ENCODE measurements at places on chromosomes 2 and 18.
A peak's percentile ranks its signal among the peaks of the same experiment; 100 is the strongest.

- DNase-seq = no peak
These were observed 100.2 kb upstream of the ARL5A start for GRCh38 chr2:151928380-151928779.

- DNase-seq = no peak
These were observed 66.2 kb upstream of the SLC39A10 start for GRCh38 chr2:195590861-195591205.

- DNase-seq = no peak
These were observed 41.2 kb downstream of the RALBP1 start for GRCh38 chr18:9516437-9517064.

- no peak for DNase-seq
These were observed 151.3 kb downstream of the ZNF236 start for GRCh38 chr18:76973520-76974266.

- no peak for DNase-seq
These were observed 167.3 kb downstream of the DOK6 start for GRCh38 chr18:69567813-69568488.

DNA sequence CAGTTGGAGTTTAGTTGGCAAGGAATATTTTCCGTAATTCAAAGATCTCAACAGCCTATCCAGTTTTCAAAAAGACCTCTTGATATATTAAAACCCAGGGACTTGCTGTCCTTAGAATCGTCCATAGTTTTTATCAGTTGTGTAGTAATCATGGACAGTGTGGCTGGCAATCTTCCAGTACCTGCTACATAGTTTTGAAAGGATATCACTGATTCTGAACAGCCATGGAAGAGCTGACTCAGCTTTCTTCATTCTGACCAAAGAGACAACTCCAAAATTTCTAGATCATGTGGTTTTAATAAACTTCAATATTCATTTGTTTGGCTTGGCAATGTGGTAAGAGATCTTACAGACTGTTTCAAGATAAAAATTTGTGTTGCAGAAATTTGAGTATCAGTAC is 616.7 kb downstream of the TDRD15 start:
- peak; percentile 17 for DNase-seq

DNA sequence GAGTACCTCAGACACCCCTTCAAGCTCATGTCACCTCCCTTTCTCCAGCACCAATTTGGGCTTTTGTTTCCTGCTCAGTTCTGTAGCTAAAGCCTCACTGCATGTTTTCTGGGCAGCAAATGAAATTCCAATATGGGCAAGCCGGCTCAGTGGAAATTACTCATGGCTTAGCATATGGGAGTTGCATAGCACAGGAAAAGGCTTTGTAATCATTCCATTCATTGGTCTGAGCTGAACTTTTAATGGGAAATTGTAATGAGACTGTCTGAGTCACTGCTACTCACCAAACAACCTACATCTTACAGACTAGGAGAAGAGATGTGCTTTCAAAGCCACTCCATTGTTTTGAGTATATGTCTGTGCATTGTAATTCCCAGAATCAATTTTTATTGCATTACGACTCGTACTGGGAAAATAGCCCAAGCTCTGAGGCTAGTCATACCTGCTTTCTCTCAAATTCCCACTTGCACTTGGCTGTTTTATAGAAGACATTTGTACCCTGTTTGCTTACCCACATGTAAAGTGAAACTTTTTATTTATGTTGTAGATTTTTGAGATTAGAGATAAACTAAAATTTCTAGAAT is 139.5 kb upstream of the LRATD1 start:
- peak; percentile 76 for DNase-seq

GRCh38 chr2:114800371-114800770 is 357.9 kb downstream of the DPP10 start:
- no peak for DNase-seq

- no peak for DNase-seq
These were observed 21.3 kb upstream of the PIK3C3 start for GRCh38 chr18:41933778-41934177.

- DNase-seq = peak; percentile 8
These were observed 49.4 kb downstream of the TSPYL6 start for GRCh38 chr2:54206596-54206995.

- DNase-seq = no peak
These were observed 6.8 kb downstream of the PPP1CB start for GRCh38 chr2:28758459-28758858.

DNA sequence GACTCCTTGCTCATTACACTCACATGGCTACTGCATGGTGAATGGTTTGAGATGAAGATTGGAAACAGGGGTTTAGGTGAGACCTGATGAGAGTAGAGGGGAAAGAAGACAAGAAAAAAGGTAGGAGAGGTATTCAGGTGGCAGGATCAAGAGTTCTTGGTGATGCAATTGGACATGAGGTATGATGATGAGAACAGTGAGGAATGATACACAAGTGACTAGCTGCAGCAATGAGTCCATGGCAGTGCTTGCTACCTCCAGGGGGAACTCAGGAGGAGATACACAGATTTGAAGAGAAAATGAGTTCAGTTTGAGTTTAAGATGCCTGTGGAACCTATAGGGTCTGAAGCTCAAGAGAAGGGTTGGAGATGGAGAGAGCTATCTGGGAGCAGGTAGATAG is 62.1 kb upstream of the NFE2L2 start:
- DNase-seq = no peak

GRCh38 chr18:75492852-75493251 is 65.3 kb upstream of the SMIM21 start:
- DNase-seq = no peak

DNA sequence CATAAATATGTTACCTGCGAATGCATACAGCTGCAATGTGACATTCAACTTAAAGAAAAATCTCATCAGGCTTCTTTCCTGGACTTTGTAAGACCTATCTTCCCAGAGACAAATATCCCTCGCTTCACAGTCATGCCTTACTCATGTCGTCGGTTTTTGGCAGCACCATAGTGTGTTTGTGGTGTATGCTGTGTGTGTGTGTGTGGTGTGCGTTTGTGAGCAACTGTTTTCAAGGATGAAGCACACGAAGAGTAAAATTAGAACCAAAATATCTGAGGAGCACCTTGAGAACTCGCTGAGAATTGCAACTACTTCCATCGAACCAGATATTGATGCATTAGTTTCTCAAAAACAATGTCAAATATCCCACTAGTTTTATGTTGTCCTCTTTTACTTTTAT is 56.9 kb downstream of the ASB1 start:
- no peak for DNase-seq

DNA sequence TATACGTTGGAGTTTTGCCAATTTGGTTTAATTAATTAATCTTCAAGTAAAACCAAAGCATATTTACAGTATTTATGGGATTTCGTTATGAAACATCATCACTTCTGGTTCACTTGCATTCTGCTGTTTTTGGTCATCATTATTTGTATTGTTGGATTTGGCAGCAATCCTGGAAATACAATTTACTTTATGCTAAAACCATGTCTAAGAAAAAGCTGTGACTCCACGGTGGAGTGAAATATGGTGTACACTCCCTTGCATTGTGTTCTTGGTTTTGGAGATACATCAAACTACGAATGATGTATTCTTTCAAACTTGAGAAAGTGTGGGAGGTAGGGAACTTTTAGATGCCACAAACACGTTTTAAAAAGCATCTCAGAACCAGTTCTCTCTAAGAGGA is 106.4 kb downstream of the CTAGE1 start:
- DNase-seq = no peak

GRCh38 chr2:74845991-74846390 is 12.1 kb downstream of the HK2 start:
- no peak for DNase-seq

DNA sequence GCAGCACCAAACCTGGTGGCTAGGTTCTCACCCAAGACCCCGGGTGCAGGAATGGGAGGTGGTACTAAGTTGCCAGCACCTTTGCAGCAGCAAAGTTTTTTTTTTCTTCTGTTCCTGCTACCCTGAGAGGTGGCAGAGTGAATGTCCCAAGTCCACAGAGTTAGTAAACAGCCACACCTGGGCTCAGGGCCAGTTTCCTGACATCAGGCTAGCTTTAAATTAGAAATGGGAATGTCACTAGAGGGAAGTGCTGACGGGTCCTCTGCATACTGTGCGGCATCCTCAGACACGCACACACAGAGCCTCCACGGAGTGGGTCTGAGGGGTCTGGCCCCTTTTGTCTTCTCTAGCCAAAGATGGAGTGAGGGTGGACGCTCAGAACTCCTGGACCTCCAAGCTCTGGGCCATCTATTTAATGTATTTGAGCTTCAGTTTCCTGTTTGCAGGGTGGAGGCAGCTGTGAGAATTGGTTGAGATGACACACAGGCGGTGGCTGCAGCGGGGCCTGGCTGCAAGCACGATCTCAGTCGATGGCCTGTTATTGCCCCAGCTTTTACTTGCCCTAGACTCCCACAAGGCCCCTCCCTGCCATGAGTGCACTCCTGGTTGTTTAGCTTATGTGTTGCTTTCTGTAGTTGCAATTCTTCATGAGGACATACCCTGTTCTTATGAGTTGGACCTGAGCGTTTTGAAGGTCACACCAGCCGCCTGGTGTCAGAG is 751.4 kb upstream of the HS6ST1 start:
- DNase-seq = no peak

- no peak for DNase-seq
These were observed 74.5 kb downstream of the RPL31 start for GRCh38 chr2:101076581-101076980.

GRCh38 chr2:96164459-96165184 is 19.4 kb upstream of the DUSP2 start:
- no peak for DNase-seq

DNA sequence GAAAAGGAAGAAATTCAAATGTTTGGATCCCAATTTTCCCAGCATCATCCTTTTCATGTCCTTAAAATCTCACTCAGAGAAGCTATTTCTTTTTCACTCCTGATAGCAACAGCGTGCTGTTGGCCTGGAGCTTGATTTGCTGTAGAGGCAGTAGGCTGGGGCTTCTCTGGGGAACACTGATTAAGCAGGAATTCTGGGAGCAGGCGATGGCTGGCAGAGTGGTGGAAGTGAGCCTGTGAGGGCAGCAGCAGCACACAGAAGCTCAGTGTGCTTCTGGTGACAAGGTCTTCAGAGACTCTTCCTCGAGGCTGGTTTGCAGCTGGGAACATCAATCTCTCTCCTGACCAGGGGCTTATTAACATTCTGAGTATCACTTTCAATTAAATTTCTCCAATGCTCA is 284.6 kb downstream of the DPP10 start:
- DNase-seq = no peak

GRCh38 chr2:161044095-161044865 is 115.9 kb upstream of the TANK start:
- DNase-seq = no peak

DNA sequence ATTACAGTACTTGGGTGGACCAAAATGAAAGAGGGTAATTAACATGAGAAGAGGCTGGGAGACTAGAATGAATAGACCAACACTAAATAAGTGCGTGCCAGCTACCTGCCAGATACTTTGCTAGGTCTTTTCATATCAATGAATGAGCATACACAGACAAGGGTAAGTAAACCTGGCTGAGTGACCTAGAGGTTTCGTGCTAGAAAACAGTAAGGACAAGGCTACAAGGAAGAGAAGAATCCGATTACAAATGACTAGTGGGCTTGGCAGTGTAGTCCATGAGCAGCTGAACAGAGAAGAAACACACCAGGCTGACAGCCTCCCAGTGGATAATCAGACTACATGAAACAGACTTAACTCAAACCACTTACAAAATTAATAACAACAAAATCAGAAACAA is 64.6 kb downstream of the THADA start:
- no peak for DNase-seq

DNA sequence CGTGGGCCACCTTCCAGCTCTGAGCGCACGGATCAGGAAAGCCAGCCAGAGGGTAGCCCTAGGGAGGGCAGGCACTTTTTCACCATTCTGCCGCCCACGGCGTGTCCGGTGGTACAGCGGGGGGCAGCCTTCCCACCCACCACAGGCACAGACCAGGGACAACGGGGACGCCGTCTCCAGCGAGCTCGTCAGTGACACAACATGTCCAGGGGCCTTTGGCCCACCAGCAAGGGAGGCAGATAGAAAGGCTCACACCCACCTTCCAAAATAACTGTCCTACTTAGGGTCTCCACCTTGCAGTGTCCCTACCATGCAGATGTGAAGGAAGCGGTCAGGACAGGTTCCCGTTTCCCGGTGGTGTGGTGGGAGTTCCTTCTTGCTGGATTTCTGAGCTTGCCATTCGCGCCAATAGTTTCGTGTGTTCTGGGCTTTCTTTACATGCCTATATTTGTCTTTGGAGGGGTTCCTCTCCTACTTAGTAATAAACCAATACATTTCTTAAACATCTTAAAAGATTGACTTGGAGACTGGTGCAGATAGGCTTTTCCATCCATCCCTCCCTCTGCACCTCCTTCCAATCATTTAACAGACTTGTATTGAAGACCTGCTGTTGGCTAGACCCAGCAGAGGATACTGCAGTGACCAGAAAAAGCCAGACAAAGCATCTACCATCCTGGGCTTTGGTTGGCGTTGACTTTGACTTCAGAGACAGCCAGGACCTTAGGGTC is 872 bp downstream of the ASB1 start:
- no peak for DNase-seq

- DNase-seq = peak; percentile 5
These were observed 750 bp upstream of the RMP24 start for GRCh38 chr18:35971661-35972196.

DNA sequence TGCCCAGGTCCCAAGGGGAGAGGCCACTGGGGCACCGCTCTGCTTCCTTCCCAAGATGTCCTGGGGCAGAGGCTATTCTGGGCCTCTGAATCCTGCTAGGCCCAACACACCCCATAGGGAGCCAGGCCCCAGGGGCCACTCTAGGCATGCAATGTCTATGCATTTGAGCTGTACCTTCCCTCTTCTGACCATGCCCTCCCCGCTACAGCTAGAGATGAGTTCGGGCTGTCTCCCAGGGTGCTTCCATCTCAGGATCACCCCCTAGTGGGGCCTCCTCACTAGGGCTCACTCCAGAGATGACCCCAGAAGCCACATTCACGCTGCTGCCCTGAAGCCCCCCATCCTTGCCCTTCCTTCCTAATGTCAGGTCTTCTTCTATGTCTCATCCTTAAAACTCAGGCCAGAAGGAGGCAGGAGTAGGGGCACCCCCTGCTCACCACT is 54.4 kb downstream of the TNS1 start:
- no peak for DNase-seq

- no peak for DNase-seq
These were observed 197.3 kb upstream of the TWIST2 start for GRCh38 chr2:238650536-238650935.

GRCh38 chr2:181955010-181955409 is 30.6 kb upstream of the PPP1R1C start:
- DNase-seq = no peak

GRCh38 chr2:162166745-162167144 is 14.7 kb upstream of the GCG start:
- no peak for DNase-seq

DNA sequence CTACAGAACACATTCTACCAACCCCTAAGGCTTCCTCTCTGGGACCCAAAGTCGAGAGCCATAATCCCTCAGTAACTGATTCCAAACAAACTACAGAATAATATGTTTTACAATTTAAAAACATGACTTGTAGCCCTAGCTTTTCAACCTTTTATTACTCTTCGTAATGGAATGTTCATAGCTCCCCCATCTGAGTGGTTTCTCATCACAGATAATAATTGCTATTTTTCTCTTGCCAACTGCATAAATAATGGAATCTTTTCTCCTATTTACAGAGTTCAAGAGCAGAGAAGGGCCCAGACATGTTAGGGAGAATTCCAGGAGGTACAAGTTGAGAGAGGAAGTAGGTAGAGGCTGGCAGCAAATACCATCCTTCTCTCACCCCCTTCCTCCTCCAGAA is 59.9 kb upstream of the CERS6 start:
- no peak for DNase-seq

GRCh38 chr2:112864072-112864471 is 27.5 kb upstream of the IL1B start:
- DNase-seq = no peak

GRCh38 chr18:29693334-29693733 is 1349.2 kb downstream of the DSC3 start:
- DNase-seq = no peak

Measured in non-pigmented ciliary epithelial cell (primary cell).